ENCODE measurements at places on chromosomes 12 and 14. TPM values are rescaled to one million over a fixed set of nuclear protein-coding genes. Genes with fewer than 3 reads are reported as not detected.

Gene POTEG
- not detected for total RNA-seq

Gene CLEC6A
- not detected for total RNA-seq

Gene FGF6
- total RNA-seq: not detected

GRCh38 chr14:61101803-61102548 lies 120.9 kb downstream of the SLC38A6 start:
- no peak for DNase-seq

DNA sequence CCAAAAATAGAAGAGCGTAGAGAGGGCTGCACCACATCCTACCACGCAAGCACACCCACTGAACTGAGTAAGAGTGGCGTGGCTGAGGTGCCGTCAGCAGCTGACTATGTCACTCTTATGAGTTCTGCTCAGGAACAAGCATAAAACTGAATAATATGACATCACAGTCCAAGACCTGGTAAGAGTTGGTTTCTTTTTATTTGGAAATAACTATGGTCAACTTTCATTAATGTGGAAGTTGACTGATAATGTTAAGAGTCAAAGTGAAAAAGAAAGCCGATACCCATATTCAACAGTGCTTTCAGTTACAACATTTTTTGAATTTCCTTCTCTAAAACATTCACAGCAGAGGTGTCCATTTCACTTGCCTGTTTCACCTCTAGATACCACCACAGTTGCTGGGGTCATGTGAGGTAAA lies 44.6 kb downstream of the GNS start:
- DNase-seq: no peak

GRCh38 chr14:103423050-103423461 lies 37.8 kb downstream of the MARK3 start:
- no peak for DNase-seq

All from mucosa of gallbladder (tissue), 1 donor.